Cortex of kidney (tissue), 1 donor: ENCODE measurements at places on chromosomes 4 and X.

GRCh38 chr4:109912706-109913595, at the start of gene EGF:
EGF (plus strand) TSS chr4:109912883; CDS start chr4:109913336, 453 bp downstream.
- DNase-seq, result no peak

GRCh38 chrX:30831082-30831481, 58.0 kb downstream of the TAB3 start:
- no peak for DNase-seq

- DNase-seq, result no peak
These were observed 76.0 kb downstream of the INTS6L start for GRCh38 chrX:135596495-135596894.

GRCh38 chrX:30971774-30972603, 82.9 kb upstream of the TAB3 start:
- no peak for DNase-seq

GRCh38 chrX:149259241-149259640, 245.9 kb downstream of the IDS start:
- no peak for DNase-seq
